ENCODE measurements at places on chromosomes 5 and 9.

GRCh38 chr9:72257814-72258213 is 107.2 kb downstream of the ZFAND5 start:
- no peak for DNase-seq

- no peak for DNase-seq
These were observed 17.5 kb upstream of the CNTLN start for GRCh38 chr9:17117372-17117771.

DNA sequence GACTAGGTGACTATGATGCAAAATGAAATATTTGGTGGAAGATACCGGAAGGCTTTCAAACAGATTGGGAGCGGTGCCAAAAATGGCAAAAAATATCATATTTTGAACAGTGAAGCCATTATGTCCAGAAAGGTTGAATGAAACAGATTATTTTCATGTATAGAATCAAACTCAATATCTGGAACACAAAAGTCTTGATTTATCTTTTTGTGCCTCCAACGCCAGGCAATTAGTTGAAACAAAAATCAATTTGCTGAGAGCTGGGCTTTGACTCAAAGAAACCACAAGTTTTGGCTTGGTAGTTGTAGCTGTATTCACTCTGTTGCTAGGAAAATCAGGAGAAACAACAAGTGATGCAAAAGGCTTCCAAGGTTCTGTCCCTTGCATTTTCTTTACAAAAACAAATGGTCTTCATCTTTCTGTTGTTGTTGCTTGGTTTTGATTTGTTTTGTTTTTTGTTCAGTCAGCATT is 421.7 kb upstream of the TYRP1 start:
- no peak for DNase-seq

DNA sequence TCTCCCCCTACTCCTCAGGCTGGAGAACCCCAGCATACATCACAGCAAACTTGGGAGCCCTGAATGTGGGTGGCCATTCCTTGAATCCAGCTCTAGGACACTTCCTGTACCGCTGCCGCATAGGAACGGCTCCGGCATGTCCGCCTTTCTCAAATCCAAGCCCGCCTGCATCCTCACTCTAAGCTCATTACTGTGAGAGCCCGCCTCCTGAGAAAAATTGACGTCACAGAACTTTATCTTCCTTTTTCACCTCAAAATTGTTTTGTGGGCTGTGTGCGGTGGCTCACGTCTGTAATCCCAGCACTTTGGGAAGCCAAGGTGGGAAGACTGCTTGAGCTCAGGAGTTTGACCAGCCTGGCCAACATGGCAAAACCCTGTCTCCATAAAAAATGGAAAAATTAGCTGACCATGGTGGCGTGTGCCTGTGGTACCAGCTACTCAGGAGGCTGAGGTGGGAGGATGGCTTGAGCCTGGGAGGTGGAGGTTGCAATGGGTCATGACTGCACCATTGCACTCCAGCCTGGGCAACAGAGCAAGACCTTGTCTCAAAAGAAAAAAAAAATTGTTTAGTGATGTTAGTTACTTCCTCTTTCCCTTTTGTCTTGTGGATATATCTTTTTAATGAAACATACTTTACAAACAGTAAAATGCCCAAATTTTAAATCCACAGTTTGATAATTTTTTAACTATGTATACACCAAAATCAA is 22.8 kb downstream of the RNF44 start:
- no peak for DNase-seq

GRCh38 chr9:137918331-137919094 is 40.9 kb downstream of the CACNA1B start:
- no peak for DNase-seq

GRCh38 chr5:41908374-41909079 is 4.4 kb downstream of the RIMOC1 start:
- DNase-seq: peak; percentile 14

DNA sequence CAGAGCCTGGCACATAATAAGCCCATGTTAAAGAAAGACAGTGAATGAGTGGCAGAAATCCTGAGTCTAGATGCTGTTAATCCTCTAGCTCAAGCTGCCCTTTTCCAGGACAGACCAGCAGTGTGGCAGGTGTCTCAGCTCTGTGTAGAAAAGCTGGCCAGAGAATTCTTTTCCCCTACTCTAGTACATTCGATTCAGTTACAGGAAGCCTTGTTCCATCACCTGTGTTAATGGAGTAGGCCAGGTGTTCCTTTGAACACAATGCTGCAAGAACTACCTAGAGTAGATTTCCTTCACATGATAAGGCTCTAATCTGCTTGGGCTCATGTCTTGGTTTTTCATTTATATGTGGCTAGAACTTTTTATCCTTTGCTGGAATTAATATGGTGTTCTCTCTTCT is 52.5 kb downstream of the NUP214 start:
- no peak for DNase-seq

GRCh38 chr5:107215611-107216010 is 455.1 kb downstream of the EFNA5 start:
- DNase-seq: no peak

GRCh38 chr5:14397717-14398116 is 183.9 kb upstream of the OTULINL start:
- DNase-seq: peak; percentile 62

- DNase-seq: no peak
These were observed 57.5 kb downstream of the GPR21 start for GRCh38 chr9:123090956-123091355.

GRCh38 chr9:68719847-68720246 is 14.8 kb downstream of the PIP5K1B start:
- DNase-seq: no peak

DNA sequence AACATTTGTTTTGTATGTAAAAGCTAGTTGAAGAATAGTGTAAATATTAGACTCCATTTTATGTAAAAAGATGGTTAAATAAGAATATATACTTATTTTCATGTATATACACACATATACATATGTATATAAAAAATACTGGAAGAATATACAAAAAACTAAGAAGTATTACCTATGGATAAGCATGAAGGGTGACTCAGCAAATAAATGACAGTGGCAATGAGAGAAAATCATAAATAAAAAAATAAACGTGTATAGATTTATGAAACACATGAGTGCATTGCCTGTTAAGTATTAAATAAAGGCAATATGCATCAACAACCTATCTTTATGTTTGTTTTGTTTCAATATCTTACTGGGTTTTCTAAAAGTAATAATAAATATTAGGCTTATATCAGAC is 435.3 kb downstream of the CYLC2 start:
- DNase-seq: no peak

DNA sequence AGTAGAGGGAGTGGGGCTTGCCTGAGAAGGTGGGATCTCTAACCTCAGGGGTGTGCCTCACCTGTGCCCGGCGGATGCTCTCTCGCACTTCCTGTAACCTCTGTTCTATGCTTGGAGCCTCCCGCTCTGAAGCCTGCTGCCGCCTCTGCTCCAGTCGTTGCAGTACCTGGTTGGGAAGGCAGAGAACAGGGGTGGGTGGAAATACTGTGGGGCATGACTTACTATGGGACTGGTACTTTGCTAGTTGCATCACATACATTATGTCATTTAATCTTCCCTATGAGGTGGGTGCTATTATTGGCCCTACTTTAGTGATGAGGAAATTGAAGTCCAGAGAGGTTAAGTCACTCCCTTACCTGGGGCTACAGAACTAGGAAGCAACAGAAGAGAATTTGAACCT is 5.2 kb downstream of the FCHSD1 start:
- DNase-seq: no peak

DNA sequence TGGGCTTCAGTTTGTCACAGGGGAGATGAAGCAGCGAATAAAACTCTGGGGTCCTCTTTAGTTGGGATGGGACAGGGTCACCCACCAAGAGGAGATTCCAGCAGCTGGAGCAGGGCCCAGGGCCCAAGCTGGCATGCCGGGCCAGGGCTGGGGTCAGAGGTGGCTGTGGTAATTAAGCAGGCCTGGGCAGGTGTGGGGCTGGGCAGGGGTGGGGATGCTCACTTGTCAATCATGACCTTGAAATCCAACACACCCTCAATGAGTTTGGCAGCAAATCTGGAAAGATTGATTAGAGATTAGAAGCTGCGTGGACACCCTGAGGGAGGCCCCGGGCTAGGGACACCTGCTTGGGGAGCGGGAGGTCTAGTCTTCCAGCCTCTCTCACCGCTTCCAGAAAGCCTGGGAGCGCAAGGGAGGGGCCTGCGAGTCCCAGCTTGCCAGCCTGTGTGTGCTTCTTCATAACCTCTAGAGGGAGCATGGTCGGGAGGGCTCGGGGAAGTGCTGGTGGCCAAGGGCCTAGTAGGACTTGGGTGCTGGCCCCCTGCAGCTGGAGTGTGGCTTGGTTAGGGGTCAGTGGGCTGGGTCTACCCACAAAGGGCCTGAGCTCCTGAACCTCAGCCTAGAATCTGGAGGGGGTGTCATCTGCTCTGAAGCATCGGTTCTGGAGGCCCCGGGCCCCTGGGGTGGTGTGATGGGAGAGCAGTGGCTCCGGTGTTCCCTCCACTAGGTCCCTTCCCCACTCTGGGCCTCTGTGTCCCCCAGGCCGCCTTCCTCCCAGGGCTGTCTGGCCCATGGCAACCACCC is 7.6 kb downstream of the CRAT start:
- peak; percentile 71 for DNase-seq

Measured in hepatic stellate cell (primary cell).